ENCODE measurements at places on chromosomes 7 and 10.

GRCh38 chr10:4344492-4344994 lies 481.5 kb upstream of the AKR1E2 start:
- peak; percentile 88 for DNase-seq

- DNase-seq: no peak
Observed at GRCh38 chr10:1132584-1132983, 76.4 kb downstream of the WDR37 start.

GRCh38 chr7:135993950-135994349 lies 16.8 kb upstream of the MTPN start:
- no peak for DNase-seq

DNA sequence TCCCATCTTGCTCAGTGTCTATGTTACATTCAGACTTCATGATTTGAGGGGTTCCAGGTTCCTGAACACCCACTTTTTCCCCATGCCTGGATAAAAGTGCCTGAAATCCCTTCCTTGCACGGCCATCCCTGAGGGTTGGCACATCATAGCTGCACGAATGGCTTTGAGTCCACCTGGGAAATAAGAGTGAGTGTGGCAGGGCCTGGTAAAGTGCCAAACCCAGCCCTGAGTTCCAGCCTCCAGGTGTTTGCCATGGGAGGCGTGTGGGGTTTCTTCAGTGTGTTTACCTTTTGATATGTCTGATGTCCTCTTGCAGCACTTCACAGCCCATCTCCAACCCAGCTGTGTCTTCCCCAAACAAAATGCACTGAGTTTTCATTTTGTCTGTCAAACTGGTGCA lies 145.7 kb downstream of the PAXIP1 start:
- no peak for DNase-seq

Measured in GM03348 (cell line).